Left ventricle myocardium inferior (tissue), 1 donor: ENCODE measurements at places on chromosomes 7 and 10.
A peak's percentile ranks its signal among the peaks of the same experiment; 100 is the strongest.

DNA sequence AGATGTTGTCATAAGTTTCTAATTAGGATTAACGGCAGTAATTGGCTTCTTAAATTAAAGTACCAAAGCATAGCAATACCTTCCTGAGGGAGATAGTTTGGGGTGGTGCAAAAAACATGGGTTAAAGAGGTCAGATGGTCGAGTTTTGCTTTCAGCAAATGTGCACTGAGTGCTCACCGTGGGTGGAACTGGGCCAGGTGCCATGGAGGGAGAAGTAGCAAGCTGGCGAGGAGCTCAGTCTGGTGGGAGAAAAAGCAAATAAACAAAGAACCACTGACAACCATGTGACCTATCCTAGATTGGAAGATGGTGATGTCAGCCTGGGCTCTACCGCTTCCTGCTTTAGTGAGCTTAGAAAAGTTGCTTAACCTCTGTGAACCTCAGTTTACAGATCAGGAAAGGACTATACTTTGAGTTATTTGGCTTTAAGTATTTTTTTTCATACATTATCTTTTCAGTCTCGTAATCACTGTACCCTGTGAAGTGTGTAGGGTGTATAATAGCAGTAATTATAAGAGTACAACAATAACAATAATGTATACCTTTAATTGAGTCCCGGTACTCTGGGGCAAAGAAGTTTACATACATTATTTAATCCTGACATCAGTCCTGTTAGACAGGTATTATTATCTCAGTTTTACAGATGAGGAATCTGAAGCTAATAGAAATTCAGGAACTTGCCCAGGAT is 69.0 kb upstream of the PDCD4 start:
- DNase-seq: peak; percentile 69

DNA sequence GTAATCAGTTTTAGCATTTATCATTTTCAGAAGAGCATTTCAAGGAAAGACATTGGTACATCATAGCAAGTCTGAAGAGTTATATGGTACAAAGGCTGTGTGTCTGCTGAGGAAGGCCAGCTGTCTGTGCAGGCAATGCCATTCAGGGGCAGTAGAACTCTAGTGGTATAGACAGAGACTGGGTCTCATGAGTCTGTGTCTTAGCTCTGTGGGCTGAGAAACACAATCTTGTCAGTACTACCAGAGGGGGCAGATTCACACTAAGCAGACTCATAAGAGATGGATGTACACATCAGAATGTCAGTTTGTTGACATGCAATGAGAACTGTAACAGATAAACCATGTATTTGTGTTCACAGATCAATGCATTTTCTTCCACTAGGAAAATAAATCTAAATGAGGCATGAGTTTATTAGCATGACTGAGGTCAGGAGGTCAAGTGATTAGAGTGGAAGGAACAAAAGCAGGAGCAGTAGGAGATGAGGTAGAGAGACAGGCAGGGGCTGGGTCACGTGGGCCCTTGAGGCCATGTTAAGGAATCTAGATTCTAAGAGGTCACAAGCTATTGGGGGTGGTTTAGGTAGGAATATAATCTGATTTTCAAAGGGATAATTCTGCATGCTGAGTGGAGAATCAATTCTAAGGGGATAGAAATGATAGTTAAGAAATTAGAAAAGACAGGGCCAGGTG is 7.5 kb upstream of the GGCT start:
- DNase-seq: no peak

DNA sequence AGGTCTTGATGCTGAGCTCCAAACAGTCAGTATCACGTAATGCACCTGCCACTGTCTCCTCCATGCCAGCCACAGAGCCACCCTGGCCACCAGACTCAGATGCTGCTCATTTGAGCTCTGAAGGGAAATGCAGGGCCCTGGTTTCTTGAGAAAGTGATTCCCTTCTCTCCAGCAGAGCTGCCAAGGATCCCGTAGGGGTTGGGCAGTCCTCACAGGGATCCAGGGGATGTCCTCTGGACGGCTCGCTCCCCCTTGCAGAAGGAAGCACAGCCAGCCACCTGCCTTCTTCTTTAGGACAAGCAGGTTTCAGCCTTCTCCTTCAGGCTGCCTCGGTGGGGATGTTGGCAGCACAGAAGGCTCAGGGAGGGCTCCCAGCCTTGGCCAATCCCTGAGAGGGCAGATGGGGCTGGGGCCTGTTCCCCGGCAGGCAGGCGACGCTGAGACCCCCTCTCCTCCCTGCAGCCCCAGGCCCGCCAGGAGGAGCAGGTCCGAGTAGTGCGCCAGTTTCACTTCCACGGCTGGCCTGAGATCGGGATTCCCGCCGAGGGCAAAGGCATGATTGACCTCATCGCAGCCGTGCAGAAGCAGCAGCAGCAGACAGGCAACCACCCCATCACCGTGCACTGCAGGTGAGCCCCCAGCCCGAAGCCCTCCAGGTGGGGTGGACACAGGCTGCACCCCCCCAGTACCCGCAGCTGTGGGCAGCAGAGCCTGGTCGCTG is 48.9 kb downstream of the MKI67 start:
- DNase-seq: no peak

DNA sequence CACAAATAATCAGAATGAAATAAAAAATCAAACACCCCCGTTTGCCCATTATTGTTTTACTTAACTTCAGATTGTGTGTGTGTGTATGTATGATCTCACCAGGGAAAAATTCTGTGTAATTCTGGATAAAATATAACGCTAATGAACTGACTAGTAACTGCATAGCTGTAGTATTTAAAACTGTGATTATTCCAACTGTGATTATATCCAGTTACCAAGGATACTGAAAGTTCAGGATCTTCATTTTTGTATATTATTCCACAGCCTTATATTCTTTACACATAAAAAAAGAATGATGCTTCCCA is 2.9 kb downstream of the TWIST1 start:
- no peak for DNase-seq

GRCh38 chr10:125375210-125375609 is 214.8 kb upstream of the CTBP2 start:
- no peak for DNase-seq

GRCh38 chr7:72577107-72577506 is 165.0 kb upstream of the CALN1 start:
- no peak for DNase-seq

DNA sequence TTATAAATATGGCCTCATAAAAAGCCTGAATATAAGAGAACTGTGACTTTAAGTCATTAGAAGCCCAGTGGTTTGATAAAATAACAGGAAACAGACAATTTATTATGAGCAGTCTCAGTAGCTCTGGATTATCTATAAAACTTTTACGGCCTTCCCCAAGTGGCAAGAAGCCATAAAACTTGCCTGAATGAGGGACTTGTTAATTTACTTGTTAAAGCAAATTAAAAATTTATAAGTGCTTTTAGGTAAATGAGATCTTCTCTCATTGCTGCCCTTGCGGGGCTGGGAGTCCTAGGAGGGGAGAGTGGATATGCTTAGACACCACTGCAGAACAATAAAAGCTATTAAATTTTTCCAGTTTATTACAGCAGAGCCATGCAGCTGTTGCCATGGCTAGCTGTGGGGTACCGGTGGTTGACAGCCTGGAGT is 499.9 kb downstream of the AUTS2 start:
- DNase-seq: no peak

- no peak for DNase-seq
Measured at GRCh38 chr7:1746491-1746975, 76.5 kb downstream of the ELFN1 start.

DNA sequence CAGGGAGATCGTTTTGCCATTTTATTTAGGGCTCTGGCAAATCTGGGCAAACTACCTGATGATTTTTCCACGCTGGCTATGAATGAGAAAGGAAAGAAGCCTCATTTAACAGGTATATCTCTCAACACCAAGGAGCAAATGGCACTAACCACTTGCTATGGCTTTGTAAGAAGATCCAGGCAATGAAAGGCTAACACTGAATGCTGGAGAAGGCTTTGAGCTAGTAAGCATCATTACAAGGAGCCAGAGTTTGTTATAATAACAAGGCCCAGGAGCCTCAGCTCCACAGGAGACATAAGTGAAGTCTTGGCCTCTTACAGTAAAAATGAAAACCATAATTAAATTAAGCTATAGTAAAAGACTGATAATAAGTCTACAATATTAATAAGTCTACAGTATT is 123.1 kb downstream of the CNOT4 start:
- no peak for DNase-seq

- DNase-seq: no peak
Measured at GRCh38 chr7:30503274-30504212, 1.1 kb downstream of the GGCT start.

DNA sequence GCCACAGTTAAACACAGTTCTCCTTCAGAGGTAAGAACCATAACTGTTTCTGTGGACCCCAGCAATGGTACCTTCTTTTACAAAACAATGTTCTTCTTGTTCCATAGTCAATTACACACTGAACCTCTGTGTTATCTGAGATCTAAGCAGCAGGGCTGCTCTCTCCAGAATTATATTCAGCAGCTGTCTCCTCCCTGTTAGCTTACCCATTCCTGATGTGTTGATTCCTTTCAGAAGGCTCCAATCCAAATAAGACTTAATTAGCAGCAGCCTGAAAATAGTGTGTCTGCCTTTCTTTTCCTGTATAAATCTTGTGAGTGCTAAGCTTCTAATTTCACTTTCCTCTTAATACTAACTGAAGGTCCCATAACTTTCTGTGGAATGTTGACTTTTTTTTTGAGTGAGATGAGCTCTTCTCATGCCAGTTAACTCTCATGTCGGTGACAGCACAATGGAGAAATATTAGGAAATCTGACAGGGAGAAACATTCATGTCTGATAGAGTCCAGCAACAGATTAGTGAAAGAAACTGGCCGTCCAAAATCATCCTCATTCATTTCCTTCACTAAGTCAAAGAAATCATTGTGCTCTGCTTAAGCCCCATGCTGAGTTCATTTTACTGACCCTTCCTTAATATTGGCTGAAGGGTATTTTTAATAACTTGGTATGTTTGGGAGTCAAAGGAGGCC is 226.5 kb downstream of the PRKG1 start:
- DNase-seq: no peak

DNA sequence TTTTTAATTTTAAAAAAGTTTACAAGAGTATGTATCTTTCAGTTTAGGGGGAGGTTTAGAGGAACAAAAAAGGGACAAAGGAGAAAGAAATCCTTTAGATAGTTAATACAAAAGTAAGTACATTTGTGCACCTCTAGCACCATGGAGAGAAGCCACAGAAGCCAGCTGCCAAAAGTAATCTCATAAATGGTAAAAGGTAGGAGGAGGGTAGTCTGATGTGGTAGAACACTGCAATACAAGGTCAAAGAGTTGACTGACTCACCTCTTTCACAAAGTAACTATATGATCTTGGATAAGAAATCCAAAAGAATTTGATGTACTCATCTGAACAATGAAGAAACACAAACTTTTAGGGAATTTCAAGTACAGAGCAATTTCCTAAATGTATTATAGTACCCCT is 68.1 kb downstream of the CNOT4 start:
- DNase-seq: no peak

DNA sequence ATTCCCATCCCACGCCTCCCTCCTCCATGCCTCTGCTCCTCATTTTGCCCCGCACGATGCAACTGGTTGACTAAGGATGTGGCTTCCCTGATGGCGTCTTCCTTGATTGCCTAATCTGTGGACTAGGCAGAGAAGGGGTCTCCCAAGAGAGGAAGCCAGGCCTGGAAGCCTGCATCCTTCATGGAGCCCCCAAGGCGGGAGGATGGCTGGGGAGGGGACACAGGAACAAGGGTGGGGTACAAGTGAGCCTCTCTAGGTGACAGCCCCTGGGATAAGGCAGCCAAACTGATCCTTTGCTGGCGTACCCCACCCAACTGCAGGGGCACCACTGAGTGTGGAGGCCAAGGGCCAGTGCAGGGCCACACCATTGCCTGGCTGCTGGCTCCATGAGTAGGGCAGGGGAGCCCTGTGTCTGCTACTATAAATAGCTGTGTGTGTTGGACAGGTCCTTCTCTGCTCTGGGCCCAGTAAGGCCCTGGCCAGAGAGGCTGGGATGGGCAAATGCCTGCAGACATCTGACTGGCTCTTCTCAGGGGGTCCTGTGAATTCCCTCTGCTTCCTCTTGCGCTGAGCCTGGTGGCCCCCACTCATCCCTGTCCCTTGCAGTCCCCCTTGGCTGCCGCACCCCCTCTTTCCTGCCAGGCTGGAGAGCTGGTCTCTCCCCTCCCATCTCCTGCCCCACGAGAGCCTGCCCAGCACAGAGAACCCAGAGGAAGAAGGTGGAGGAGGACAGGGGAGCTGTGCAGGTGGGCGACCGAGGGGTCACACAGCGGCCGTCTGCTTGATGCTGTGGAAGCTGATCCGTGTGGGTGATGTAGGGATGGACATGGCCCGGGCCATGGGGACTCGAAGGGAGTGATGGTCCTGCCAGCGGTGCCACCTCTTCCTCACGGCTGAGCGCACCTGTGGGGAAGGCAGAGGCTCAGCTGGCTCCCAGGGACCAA is 29.3 kb downstream of the CRHR2 start:
- no peak for DNase-seq

DNA sequence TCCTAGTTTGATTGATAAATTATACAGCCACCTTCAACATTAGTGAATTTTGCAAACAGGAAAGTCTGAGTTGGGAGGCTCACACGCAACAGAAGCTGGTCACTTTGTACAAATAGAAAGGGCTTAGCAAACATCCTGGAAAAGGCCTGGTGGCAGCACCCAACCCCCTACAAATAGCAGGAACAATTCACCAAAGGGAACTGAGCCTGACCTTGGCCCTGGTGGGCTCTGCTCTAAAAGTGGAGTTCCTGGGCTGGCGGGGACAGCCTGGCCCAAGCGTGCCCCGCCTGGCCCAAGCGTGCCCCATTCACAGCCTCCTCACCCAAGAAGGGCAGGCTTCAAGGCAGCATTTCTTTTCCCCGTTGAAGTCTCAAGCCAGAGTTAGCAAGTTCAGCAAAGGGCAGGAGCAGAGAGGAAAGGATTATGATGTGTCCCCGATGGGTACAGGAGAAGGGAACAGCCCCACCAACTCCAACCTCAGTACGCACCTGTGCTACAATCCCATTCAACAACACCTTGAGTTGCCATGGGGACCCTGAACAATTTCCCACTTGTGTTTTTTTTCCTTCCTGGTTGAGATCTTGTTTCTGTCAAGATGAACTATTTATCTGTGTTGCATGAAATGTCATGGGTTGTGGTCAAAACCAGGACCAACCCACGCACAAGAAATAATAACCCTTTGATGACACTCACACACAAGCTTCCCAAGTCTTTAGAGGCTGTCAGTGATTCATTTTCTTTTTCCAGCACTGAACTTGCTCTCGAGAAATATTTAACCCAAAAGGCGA is 43.4 kb downstream of the RGS10 start:
- DNase-seq: no peak

DNA sequence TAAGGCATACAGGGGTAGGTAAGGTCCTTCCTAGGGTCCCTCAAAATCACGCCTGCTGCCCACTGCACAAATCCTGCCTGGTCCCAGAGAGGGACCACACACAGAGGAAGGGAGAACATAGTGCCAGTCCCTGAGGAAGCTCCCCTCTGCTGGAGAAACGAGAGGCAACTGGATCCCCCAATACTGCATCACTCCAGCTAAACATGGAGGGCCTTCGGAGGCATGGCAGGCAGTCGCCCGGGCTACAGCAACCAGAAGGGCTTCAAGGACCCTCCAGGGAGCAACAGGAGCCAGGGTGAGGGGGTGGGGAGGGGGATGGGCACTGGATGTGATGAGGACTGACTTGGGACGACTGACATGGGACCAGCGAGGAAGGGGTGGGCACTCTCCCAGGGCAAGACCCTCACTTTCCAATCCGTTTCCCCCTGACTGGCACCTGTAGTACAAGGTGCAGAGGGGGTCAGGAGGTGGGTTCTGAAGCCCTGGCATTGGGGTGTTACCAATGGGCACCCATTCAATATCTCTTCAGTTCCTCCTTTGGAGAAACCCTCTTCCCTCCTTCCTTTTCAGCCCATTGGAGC is 21.7 kb downstream of the DDIT4 start:
- DNase-seq: no peak

GRCh38 chr7:158778471-158778870 is 50.8 kb downstream of the ESYT2 start:
- DNase-seq: no peak
